ENCODE measurements at places on chromosomes 6 and 20.

GRCh38 chr6:167956983-167957492 lies 40.4 kb upstream of the KIF25 start:
- DNase-seq: no peak

- no peak for DNase-seq
Observed at GRCh38 chr6:31559958-31560696, 12.0 kb upstream of the LTA start.

- no peak for DNase-seq
Observed at GRCh38 chr6:75113446-75113845, 92.4 kb downstream of the COL12A1 start.

- DNase-seq: no peak
Observed at GRCh38 chr6:116267836-116268588, 11.7 kb downstream of the TSPYL1 start.

DNA sequence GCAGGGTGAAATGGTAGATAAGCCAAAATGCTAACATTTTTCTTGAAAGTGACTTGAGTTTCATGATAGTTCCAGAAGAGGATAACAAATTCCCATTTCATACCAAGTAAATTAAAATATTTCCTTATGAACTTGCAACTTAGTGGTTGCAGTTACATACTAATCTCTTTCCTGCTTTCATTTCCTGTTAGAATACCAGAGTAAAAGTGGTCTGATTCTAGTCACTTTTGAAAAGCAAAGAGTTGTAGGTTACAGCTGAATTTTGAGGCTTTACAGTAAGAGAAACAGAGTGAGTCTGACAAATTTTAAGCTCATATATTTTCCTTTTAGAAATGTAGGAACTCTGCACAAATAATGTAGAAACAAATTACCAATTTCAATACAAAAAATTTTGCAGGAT lies 117.4 kb downstream of the ZFAND3 start:
- DNase-seq: peak; percentile 55

DNA sequence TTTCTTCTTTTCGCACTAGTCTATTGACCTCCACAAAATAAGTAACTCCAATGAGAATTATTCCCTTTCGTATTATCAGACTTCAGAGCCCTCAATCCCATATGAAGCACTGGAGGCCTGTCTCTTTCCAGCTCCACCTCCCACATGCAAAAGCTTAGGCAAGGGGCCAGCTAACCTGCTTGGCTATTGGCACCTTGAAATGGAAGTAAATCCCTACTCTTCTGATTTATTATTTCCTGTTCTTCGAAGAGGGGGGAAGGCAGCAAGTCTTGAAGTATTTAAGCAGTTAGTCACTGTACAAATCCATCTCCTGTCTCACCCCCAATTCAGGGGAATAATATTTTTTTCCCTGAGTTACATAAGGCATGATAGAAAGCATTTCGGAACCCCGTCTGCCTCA lies 577.8 kb downstream of the MAFB start:
- DNase-seq: no peak

- DNase-seq: no peak
Observed at GRCh38 chr6:142938510-142938909, 6.5 kb downstream of the HIVEP2 start.

DNA sequence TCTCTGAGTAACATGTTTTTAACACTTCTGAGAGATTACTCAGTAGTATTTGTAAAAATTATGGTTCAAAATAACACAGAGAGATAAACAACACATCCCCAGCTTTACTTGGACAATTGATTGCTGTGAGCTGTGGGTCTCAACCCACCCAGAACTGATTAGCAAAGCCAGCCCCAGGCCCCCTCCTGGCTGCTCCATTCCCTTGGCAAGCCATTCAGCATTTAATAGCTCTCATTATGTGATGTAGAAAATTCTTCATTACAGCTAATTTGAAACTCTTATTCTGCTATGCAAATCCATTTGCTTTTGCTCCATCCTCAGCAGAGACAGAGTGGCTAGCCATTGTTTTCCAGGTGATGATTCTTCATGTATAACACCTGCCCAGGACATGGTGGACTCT lies 16.6 kb upstream of the SIRT5 start:
- no peak for DNase-seq
